ENCODE measurements at places on chromosomes 16 and 17.
A peak's percentile ranks its signal among the peaks of the same experiment; 100 is the strongest.

GRCh38 chr17:58318065-58318481, 10.5 kb downstream of the TSPOAP1 start:
- H3K4me1 ChIP-seq: peaks cover 13% of the 10 kb centered on the region
- no peaks in the 10 kb centered on the region for H3K36me3 ChIP-seq
- no peak for DNase-seq
- H3K27me3 ChIP-seq: no peaks in the 10 kb centered on the region

DNA sequence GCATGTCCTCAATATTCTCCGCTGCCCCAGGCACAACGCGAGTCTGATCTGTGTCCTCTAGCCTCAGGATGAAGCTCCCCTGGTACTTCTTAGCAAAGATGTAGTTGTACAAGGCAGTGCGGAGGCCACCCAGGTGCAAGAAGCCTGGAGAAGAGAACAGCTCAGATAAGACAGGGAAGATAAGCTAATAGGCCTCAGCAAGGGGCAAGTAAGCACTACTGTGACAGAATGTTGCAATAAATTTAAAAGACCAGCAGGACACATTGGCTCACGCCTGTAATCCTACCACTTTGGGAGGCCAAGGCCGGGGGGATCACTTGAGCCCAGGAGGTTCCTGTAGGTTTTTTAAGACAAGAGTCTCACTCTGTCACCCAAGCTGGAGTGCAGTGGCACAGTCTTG, 5.0 kb downstream of the EARS2 start:
- H3K27ac ChIP-seq: no peak overlapping the region
- H3K36me3 ChIP-seq: peaks cover 41% of the 10 kb centered on the region
- no peak overlapping the region for H3K4me3 ChIP-seq
- H3K27me3 ChIP-seq: no peaks in the 10 kb centered on the region

- peak overlapping the region; percentile 10 for H3K27ac ChIP-seq
- H3K4me1 ChIP-seq: peaks cover 38% of the 10 kb centered on the region
Observed at GRCh38 chr16:12235110-12235509, 258.6 kb downstream of the SNX29 start.

DNA sequence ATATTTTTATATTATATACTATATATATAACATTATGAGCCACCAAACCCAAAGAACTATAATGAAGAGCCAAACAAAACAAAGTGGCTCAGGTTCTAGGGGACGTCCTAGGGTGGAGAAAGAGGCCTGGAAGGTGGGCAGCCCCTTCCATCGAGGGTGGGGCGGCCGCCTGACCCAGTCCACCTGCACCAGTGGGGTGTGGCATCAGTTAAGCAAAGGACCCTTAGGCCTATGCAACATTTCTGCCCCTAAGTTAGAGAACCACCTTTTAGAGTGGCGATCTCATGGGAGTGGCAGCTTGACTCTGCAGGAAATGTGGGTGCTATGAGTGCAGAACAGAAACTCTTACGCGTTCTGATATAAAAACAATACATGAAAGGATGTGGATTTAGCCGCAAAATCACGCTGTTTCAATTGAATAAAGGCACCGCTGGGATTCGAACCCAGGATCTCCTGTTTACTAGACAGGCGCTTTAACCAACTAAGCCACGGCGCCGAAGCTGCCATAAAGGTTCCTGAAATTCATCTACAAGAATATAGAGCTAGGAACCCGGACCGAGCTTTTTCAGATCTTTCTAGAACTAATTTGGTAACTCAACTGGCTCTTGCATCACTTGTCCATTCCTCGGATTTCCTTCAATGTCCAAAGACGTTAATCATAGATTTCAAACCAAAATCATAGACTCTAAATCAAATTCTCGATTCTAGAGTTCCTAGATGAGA, 15.6 kb upstream of the AURKB start:
- peaks cover 23% of the 10 kb centered on the region for H3K27me3 ChIP-seq
- H3K4me1 ChIP-seq: peaks cover 51% of the 10 kb centered on the region
- H3K27ac ChIP-seq: peak overlapping the region; percentile 96
- H3K4me3 ChIP-seq: peak overlapping the region; percentile 77
- peak; percentile 39 for DNase-seq

DNA sequence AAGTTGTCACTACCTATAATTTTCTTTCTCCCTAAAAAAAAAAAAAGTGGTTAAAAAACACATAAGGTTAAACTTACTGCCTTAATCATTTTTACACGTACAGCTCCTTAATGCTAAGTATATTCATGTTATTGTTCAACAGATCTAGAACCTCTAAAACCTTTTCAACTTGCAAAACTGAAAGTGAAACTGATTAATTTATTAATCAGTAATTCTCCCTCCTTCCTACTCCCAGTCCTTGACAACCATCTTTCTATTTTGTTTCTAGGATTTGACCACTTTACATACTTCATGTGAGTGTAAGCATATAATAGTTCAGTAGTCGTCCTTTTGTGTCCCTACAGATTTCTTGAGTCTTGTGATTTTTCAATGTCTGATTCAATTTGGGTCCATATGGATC, 251.4 kb upstream of the KIF2B start:
- no peaks in the 10 kb centered on the region for H3K27me3 ChIP-seq
- DNase-seq: no peak
- no peak overlapping the region for H3K4me3 ChIP-seq
- H3K27ac ChIP-seq: no peak overlapping the region
- no peaks in the 10 kb centered on the region for H3K4me1 ChIP-seq

DNA sequence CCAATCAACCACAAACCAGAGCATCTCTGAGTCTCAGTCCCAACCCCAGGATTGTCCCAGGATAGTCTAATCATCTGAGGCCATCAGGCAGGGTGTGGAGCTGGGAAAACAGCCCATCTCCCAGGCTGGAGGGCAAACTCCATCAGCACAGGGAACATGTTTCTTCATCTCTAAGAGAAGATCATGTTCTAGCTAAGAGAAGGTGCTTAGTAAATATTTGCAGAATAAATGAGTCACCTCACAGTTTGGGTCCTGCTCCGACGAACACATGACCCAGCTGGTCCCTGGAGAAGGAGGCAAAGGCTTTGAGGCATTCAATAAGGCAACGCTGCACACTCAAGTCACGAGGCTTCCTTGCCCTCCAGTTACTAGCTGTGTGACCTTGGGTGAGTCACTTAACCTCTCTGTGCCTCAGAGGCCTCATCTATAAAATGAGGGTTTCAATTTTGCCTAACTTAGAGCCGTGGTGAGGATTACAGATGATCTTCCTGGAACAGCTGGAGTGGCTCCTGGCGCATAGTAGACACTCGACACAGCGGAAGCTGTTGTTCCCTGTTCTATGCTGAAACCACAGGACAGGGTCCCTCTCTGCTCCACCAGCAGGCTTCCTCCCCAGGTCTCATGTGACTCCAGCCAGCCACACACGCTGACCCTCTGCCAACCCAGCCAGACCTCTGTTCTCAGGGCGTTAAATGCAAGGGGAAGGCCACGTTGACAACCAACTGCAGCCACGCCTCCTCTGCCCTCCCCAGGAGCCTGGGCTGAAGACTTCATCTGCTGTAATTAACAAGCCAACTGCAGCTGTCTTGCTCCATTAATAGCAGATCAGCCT, 10.3 kb upstream of the RPL38 start:
- no peaks in the 10 kb centered on the region for H3K36me3 ChIP-seq
- H3K27me3 ChIP-seq: peaks cover 58% of the 10 kb centered on the region
- no peak for DNase-seq
- H3K4me3 ChIP-seq: no peak overlapping the region
- H3K27ac ChIP-seq: peak overlapping the region; percentile 31

- H3K4me3 ChIP-seq: no peak overlapping the region
- DNase-seq: no peak
- no peaks in the 10 kb centered on the region for H3K27me3 ChIP-seq
- peaks cover 75% of the 10 kb centered on the region for H3K4me1 ChIP-seq
- H3K27ac ChIP-seq: peak overlapping the region; percentile 84
- H3K36me3 ChIP-seq: peaks cover 51% of the 10 kb centered on the region
Observed at GRCh38 chr17:17088541-17089525, 46.6 kb downstream of the MPRIP start.

GRCh38 chr16:69483611-69484010, 59.2 kb downstream of the CYB5B start:
- no peak overlapping the region for H3K27ac ChIP-seq
- H3K4me1 ChIP-seq: peaks cover 6% of the 10 kb centered on the region
- peaks cover 10% of the 10 kb centered on the region for H3K36me3 ChIP-seq
- no peak for DNase-seq

- H3K27me3 ChIP-seq: no peaks in the 10 kb centered on the region
- no peak for DNase-seq
- H3K36me3 ChIP-seq: peaks cover 51% of the 10 kb centered on the region
- peak overlapping the region; percentile 99 for H3K27ac ChIP-seq
Observed at GRCh38 chr17:76270127-76270592, 5.0 kb downstream of the UBALD2 start.

DNA sequence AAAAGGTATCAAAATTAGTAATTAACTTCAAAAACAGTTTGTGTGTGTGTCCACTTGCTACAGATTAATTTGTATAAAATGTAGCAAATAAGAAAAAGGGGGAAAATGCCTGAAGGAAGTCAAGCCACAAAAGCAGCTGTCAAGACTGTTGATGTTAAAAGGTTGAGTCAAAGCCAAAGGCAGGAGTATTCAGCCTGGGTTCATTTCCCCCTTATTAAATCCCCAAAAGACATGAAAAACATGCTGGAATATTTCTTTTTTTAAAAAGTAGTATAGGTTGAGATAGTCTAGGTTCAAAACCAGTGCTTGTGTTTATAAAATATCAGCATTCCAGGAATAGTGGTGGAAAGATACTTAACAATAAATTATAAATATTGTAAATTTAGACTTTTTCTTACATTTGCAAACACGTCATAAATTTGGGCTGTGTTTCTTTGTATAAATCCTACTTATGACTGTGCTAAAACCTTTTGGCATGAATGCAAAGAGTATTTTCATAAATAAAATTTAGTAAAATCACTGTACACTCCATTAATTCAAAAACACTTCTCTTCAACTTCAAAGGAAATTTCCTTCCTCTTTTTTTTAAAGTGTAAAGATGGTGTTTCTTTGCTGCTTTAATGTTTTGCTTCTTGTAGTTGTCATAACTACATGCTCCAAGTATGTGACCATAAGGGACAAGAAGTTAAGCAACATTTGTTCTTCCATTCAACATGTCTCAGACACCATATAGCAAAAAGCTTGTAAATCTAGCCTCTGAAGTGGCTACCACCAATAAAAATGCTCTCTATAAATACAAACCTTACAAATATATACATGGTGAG, 72.0 kb downstream of the SKAP1 start:
- H3K4me1 ChIP-seq: peaks cover 27% of the 10 kb centered on the region
- peaks cover 4% of the 10 kb centered on the region for H3K36me3 ChIP-seq
- H3K27me3 ChIP-seq: no peaks in the 10 kb centered on the region
- H3K27ac ChIP-seq: no peak overlapping the region

Measured in stimulated activated naive B cell treated with anti-CD40 and anti-IgM and Interleukin-4, amounts not matched to agents 10 μg/mL and 1 μg/mL and 100 μg/mL, for 72 hours (primary cell).